NCI-H1417 treated with DMSO at 0.1 percent for 48 hours (cell line): ENCODE measurements at places on chromosomes 5 and 9.

- no peak for DNase-seq
Measured at GRCh38 chr5:128083811-128084227, 253 bp downstream of the SLC12A2 start.

DNA sequence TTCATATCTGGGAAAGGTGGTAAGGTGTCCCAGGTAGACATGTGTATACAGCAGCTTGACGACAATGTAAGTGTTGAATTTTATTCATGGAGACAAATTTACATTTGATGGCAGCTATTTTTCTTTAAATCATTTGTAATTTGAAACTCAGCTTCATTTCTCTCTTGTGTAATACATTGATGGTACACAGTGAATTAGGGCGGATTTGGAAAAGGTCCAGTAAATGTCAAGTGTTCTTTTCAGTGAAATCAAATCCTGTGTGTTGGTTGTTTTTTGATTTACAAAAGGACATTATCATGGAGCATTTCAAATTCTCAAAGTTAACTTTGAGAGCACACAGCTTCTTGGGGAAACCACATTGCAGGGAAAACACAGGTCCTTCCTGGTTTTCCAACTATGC is 30.0 kb upstream of the PCSK1 start:
- DNase-seq = no peak

GRCh38 chr5:38465702-38466423 is 90.6 kb downstream of the LIFR start:
- DNase-seq = no peak

- no peak for DNase-seq
Measured at GRCh38 chr5:139205124-139205523, 7.0 kb upstream of the SIL1 start.

- DNase-seq = no peak
Measured at GRCh38 chr5:80238097-80238496, 17.8 kb downstream of the SERINC5 start.
